ENCODE measurements at places on chromosomes 3 and 15.

- H3K27ac ChIP-seq: no peak overlapping the region
- H3K27me3 ChIP-seq: peaks cover 3% of the 10 kb centered on the region
- H3K36me3 ChIP-seq: no peaks in the 10 kb centered on the region
- no peaks in the 10 kb centered on the region for H3K4me1 ChIP-seq
Measured at GRCh38 chr3:43032646-43033628, 53.8 kb downstream of the GASK1A start.

DNA sequence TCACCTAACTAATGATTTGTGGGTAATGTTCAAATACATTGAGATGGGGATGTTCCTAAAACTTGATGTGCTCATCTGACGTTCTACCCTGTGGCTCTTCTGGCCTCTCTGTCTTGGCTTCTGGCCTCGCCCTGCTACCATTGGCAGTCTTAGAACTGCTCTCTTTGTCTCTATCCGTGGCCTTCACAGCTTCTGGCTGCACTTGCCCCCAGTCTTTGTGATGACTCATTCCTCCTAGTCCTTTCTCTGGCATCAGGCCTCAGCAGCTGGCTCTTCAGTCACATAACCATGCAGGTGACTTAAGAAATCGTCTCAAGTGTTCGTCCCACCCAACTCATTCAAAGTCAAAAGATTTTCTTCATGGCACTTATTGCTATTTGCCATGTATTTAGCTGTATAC lies 188.1 kb downstream of the BBX start:
- DNase-seq: no peak
- peaks cover 34% of the 10 kb centered on the region for H3K36me3 ChIP-seq
- H3K27ac ChIP-seq: no peak overlapping the region
- H3K4me3 ChIP-seq: no peak overlapping the region
- no peaks in the 10 kb centered on the region for H3K27me3 ChIP-seq

- DNase-seq: peak; percentile 10
- H3K27ac ChIP-seq: no peak overlapping the region
- H3K27me3 ChIP-seq: no peaks in the 10 kb centered on the region
- H3K4me1 ChIP-seq: peaks cover 21% of the 10 kb centered on the region
- no peak overlapping the region for H3K4me3 ChIP-seq
Measured at GRCh38 chr3:141261472-141262307, 30.1 kb downstream of the PXYLP1 start.

DNA sequence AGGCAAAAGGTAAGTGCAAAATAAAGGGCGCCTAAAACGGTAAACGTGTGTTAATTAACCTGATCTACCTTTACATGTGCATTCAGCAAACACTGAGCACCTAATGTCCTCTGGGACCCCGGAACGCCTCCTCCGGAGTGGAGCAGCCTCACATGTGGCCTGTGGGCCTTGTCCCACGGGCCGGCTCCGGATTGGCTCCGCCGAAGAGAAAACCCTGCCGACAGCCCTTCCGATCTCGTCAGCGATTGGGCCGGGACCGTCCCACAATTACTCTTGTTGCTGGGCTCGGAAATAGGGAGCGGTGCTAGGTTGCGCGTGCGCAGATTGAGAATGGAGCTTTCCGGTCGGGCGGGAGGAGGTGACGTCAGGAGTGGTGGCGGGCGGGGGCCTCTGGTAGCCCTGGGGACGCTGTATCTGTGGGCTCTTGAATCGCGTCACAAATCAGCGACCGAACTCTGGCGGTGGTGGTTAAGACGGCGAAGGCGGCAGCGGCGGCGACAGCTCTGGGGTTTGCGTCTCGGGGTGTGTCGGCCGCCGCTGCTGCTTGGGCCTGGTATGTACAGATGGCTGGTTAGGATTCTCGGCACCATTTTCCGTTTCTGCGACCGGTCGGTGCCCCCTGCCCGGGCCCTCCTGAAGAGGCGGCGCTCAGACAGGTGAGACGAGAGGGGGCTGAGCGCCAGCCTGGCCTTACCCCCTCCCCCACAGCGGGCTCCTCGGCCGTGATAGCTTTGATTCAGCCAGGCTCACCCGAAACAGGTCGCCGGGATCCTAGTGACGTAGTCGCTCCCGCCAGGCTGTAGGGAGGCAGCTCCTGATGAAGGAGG lies at the start of gene SENP2:
Gene SENP2 (plus strand): TSS at position 437 of the 827 bp plus-strand sequence. CDS start 119 bp downstream, at position 556.
- DNase-seq: peak; percentile 100
- H3K4me1 ChIP-seq: peaks cover 18% of the 10 kb centered on the region
- peak within 1 kb of the TSS; percentile 94 for H3K4me3 ChIP-seq
- peaks cover 13% of the 10 kb centered on the region for H3K27me3 ChIP-seq
- H3K27ac ChIP-seq: peak within 1 kb of the TSS; percentile 97

DNA sequence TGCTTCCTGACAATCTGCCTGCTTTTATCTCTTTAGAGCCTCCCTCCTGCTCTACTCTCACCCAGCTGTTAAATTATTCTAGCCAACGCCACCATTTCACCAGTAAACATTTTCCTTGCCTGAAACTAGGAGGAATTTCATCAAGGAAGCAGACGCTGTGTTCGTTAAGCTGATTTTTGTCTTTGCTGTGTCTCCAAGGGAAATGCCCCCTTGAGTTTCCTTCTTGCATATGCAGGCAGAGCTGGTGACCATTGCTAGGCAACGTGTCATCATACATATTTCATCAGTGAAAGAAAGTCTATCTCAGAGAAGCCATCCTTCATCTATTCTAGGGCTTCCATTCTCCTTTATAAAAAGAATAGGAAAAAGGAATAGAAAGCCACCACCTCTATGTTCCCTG lies 87.0 kb upstream of the ST8SIA2 start:
- peaks cover 28% of the 10 kb centered on the region for H3K27me3 ChIP-seq
- peak overlapping the region; percentile 19 for H3K27ac ChIP-seq
- no peak for DNase-seq
- no peak overlapping the region for H3K4me3 ChIP-seq

DNA sequence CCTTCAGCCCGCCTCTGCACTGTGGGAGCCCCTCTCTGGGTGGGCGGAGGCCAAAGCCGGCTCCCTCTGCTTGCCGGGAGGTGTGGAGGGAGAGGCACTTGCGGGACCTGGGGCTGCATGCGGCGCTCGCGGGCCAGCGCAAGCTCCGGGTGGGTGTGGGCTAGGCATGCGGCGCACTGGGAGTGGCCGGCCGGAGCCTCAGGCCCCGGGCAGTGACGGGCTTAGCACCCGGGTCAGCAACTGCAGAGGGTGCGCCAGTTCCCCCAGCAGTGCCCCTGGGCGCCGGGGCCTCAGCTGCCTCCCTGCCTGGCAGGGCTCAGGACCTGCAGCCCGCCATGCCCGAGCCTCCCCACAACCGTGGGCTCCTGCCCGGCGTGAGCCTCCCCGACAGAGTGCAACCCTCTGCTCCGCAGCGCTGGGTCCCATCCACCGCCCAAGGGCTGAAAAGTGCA lies 98.9 kb upstream of the POU1F1 start:
- no peak overlapping the region for H3K27ac ChIP-seq

- DNase-seq: no peak
- peaks cover 16% of the 10 kb centered on the region for H3K4me1 ChIP-seq
- H3K4me3 ChIP-seq: no peak overlapping the region
- no peaks in the 10 kb centered on the region for H3K36me3 ChIP-seq
Measured at GRCh38 chr15:92502336-92502735, 108.7 kb downstream of the ST8SIA2 start.

- peaks cover 3% of the 10 kb centered on the region for H3K27me3 ChIP-seq
- H3K36me3 ChIP-seq: no peaks in the 10 kb centered on the region
- no peak for DNase-seq
Measured at GRCh38 chr3:139835830-139836683, 98.9 kb upstream of the CLSTN2 start.

DNA sequence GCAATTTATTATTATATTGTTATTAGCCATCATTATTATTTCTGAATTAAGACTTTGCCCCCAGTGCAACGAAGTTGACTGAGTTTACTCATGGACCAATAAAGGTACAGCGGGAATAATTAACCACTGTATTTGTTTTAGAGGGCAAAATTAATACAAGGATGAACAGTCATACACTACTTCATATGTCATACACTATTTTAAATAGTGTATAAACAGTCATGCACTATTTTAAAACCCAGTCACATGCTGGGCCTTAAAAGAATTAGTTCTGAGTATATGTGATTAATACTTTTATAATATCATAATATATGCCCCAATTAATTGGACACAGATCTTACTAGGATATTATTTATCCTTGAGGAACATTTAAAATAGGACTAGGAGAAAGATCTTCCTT lies 125.3 kb upstream of the NANOGP8 start:
- no peak overlapping the region for H3K27ac ChIP-seq
- no peaks in the 10 kb centered on the region for H3K4me1 ChIP-seq
- H3K27me3 ChIP-seq: no peaks in the 10 kb centered on the region

- H3K4me3 ChIP-seq: no peak overlapping the region
- H3K27ac ChIP-seq: no peak overlapping the region
- no peaks in the 10 kb centered on the region for H3K4me1 ChIP-seq
- H3K27me3 ChIP-seq: no peaks in the 10 kb centered on the region
- DNase-seq: no peak
Measured at GRCh38 chr15:25235391-25235790, 203.4 kb downstream of the UBE3A start.

DNA sequence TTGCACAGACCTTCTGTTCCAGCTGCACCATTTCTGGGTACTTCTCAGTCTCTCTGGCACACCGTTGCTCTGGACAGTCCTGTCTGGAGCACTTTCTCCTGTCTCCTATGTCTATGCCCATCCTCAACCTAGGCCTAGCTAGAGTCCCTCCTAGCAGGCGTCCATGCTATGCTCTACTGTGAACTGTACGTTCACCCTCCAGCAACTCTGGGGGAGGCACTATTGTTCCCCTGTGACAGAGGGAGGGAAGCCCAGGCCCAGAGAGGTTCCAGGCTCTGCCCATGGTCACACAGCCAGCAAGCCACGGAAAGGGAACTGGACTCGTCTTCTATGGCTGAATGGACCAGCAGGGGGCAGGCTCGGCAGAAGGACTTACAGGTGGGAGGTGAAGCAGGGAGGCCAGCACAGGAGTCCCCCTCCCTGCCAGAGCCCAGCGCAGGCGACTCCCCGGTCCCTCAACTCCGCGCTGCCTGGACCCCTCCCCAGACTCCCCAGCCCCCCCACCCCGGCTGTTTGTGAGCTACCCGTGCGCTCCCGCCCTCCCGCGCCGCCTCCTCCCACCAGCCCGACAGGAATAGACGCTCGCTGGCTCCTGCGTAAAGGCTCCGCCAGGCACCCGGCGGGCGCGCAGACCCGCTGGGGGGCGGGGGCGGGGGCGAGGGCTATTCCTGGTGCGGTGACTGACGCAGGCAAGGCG lies 1.7 kb upstream of the LINGO1 start:
- H3K4me1 ChIP-seq: peaks cover 12% of the 10 kb centered on the region
- H3K4me3 ChIP-seq: peak overlapping the region; percentile 87
- peaks cover 53% of the 10 kb centered on the region for H3K27me3 ChIP-seq
- no peaks in the 10 kb centered on the region for H3K36me3 ChIP-seq
- peak; percentile 81 for DNase-seq
- H3K27ac ChIP-seq: peak overlapping the region; percentile 70

- no peak overlapping the region for H3K4me3 ChIP-seq
- peaks cover 5% of the 10 kb centered on the region for H3K4me1 ChIP-seq
- no peak for DNase-seq
- peak overlapping the region; percentile 98 for H3K27ac ChIP-seq
- peaks cover 6% of the 10 kb centered on the region for H3K27me3 ChIP-seq
Measured at GRCh38 chr3:46690798-46691197, 2.7 kb downstream of the ALS2CL start.

- no peak overlapping the region for H3K27ac ChIP-seq
- no peaks in the 10 kb centered on the region for H3K4me1 ChIP-seq
- H3K36me3 ChIP-seq: no peaks in the 10 kb centered on the region
- H3K4me3 ChIP-seq: no peak overlapping the region
- peaks cover 26% of the 10 kb centered on the region for H3K27me3 ChIP-seq
Measured at GRCh38 chr15:33292717-33293307, 18.0 kb upstream of the RYR3 start.

DNA sequence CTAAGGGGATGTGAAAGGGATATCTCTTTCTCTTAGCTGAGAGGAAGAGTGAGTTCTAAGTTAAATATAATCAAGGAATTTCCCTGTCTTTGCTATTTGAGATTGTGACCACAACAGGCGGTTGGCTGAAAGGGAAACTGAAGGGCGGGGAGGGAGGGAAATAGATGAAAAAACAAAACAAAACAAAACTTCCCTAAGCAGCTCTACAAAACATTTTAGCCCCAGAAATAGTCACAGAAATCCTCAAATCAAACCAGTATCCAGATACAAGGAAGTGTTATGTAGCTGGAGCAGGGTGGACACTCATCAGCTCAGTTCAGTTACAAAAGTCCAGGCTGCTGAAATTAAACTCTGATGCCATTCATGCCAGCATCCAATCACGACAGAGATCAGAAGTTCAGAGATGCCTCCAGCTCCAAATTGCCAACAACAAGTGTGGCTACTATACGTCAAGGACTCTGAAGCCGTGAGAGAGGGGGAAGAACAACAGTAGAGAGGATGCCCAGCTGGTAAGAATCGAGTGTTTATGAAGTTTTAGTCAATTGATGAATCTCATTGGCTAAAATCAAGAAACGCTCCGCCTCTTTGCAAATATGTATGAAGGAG lies 319 bp upstream of the TP63 start:
- H3K27me3 ChIP-seq: peaks cover 3% of the 10 kb centered on the region
- no peak overlapping the region for H3K27ac ChIP-seq
- H3K36me3 ChIP-seq: no peaks in the 10 kb centered on the region
- no peak for DNase-seq

- no peak overlapping the region for H3K4me3 ChIP-seq
- H3K36me3 ChIP-seq: no peaks in the 10 kb centered on the region
- H3K27ac ChIP-seq: no peak overlapping the region
- peaks cover 1% of the 10 kb centered on the region for H3K27me3 ChIP-seq
- peaks cover 28% of the 10 kb centered on the region for H3K4me1 ChIP-seq
Measured at GRCh38 chr15:58526647-58527192, 94.9 kb downstream of the LIPC start.

GRCh38 chr3:46297658-46298423 lies 55.6 kb downstream of the CCR3 start:
- DNase-seq: no peak
- H3K27ac ChIP-seq: no peak overlapping the region
- H3K36me3 ChIP-seq: no peaks in the 10 kb centered on the region
- H3K4me1 ChIP-seq: no peaks in the 10 kb centered on the region
- H3K27me3 ChIP-seq: peaks cover 13% of the 10 kb centered on the region
- no peak overlapping the region for H3K4me3 ChIP-seq

DNA sequence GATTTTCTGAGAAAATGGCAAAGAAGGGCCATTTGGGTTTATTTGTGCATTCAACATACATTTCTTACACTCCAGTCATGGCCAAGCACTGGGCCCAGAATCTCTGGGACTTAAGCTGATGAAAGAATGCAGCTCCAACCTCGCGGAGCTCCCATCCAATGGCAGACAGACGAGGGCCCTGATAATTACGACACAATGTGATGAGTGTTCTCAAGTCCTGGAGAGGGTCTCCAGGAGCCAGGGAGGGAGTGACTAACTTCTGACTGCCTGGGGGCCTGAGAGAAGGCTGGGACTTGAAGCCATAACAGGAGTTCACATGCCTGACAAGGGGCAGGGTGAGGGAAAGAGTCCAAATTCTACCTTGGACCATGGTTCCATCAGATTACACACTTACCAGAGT lies 42.6 kb upstream of the BNC1 start:
- H3K27me3 ChIP-seq: no peaks in the 10 kb centered on the region
- peaks cover 5% of the 10 kb centered on the region for H3K4me1 ChIP-seq
- H3K27ac ChIP-seq: no peak overlapping the region
- no peaks in the 10 kb centered on the region for H3K36me3 ChIP-seq
- no peak overlapping the region for H3K4me3 ChIP-seq

GRCh38 chr3:60998858-60999257 lies 252.4 kb downstream of the FHIT start:
- no peaks in the 10 kb centered on the region for H3K4me1 ChIP-seq
- H3K4me3 ChIP-seq: no peak overlapping the region
- DNase-seq: no peak
- no peaks in the 10 kb centered on the region for H3K36me3 ChIP-seq
- H3K27me3 ChIP-seq: no peaks in the 10 kb centered on the region

Data from type B pancreatic cell (in vitro differentiated cells).